CD4-positive, alpha-beta T cell treated with Interleukin-12 subunit alpha and Interleukin-12 subunit beta, for 1 hour (primary cell): ENCODE measurements at places on chromosomes 1 and 21.
A peak's percentile ranks its signal among the peaks of the same experiment; 100 is the strongest.

DNA sequence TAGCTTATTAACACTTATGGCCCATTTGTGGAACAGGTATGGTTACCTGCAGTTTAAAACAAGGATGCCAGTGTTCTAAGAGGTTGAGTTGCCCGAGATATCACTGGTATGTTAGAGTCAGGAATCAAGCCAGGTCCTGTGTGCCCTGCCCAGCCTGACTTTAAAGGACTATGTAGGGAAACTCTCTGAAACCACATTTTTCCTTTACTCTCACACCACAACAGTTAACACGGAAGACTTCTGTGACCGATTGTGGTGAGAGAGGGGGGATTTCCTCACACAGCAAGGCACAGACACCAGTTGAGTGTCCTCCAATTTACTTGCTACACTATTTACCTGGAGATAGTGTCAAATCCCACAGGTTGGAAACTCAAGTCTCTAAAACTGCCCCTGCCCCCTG is 47.8 kb downstream of the UCK2 start:
- no peak for DNase-seq

DNA sequence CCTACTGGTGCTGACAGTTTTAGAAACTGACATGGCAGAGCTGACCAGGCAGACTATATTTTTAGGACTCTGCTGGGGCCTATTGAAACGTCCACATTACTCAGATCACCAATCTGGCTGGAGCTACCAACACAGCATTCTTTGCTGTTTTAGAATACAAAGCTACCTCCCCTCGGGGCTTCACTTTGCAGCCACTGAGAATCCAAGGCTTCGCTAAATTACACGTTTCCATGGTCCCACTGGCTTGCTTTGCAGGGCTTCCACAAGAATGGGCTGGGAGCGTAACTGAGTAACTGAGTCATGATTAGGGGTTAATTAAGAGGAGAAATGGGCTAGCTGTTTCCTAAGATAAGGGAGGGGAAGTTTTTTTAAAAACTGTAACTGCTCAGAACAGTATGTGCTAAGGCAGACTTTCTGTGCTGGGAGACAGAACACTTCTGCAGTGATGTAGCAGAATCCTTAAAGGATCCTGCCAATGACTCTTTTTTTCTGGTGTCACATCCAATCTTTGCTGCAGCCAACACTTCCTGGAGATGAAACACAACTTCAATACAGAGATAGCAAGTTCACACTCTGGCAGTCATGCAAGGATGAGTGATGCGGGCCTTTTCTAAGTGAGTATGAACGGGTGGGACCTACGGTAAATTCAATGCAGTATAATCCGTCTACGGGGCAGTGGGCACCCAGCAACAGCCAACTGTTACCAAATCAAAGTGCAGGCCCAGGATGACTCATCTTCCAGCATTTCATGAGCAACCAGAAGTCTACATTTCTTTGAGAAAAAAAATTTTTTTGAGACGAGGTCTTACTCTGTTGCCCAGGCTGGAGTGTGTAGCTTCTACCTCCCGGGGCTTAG is 21.5 kb downstream of the NDUFS5 start:
- DNase-seq, result no peak

GRCh38 chr1:101603726-101604125 is 366.9 kb downstream of the S1PR1 start:
- no peak for DNase-seq

GRCh38 chr1:202615501-202616354 is 94.5 kb downstream of the SYT2 start:
- DNase-seq, result no peak

DNA sequence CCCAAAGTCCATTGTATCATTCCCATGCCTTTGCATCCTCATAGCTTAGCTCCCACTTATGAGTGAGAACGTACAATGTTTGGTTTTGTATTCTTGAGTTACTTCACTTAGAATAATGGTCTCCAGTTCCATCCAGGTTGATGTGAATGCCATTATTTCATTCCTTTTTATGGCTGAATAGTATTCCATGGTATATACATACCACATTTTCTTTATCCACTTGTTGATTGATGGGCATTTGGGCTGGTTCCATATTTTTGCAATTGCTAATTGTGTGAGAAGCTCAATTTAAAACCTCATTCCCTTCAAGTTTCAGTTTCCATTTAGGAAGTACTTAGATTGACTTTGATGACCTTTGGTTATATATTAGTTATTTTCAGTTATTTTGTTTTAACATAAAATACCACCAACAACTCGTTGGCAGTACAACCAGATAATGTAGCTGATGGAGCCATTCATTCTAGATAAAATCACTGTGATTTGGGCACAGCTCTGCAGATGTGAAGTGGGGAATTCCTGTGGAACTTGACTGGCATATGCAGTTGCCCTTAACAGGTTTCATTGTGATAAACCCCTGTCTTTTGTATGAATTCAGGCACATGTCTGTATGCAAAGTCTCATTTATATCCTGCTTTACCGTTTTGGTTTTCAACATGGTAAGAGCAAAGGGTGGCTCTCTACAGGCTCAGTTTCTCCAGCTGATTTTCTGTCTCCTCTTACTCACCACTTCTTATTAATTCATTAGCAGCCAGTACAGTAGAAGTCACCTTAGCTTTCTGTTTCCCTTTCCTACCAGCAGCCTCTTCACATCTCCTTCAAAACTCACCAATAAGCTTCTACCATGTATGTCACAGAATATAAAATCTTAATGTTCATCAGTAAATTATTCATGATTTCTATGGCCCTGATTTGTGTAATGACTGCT is 170.9 kb downstream of the C1orf21 start:
- DNase-seq, result no peak

DNA sequence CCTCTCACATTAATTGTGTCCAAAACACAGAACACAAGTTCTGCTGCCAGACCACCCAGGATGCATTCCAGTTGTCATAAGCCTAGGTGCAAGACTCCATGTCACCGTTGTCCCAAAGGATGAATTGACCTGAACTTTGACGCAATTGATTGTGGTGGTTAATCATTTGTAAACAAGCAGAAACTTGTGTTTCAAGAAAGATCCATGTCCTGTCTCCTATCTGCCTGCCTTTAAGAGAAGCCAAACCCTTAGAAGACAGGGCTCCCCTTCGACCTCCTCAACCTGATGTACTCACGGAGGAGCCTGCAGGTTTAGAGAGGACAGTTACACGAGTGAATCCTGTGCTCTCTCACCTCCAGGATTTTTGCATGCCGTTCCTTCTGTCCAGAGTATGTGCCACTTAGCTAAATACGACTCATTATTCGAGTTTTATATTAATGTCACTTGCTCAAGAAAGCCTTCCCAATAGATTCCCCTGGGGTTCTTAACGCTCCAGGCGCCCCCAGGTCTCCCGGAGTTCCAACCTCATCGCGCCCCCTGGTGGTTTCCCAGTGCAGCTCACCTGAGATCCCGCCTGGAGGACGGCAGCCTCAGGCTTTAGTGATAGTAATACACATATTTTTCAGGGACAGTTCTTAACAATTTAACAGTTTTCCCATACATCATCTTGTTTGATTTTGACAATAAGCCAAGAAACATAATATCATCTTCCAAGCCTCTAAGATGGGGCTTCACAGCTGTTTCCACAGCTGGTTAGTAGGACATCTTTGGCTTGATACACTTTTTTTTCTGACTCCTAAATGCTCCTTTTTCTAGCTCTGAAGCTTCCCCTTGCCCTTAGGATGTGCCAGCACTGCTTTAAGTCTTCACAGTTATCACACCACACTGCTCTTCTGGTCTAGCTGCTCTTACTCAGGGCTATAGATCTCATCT is 2.4 kb upstream of the C8B start:
- DNase-seq, result no peak

- DNase-seq, result no peak
Observed at GRCh38 chr1:229407206-229408026, 26.5 kb downstream of the ACTA1 start.

GRCh38 chr1:234707641-234708040 is 97.7 kb upstream of the IRF2BP2 start:
- DNase-seq, result no peak

DNA sequence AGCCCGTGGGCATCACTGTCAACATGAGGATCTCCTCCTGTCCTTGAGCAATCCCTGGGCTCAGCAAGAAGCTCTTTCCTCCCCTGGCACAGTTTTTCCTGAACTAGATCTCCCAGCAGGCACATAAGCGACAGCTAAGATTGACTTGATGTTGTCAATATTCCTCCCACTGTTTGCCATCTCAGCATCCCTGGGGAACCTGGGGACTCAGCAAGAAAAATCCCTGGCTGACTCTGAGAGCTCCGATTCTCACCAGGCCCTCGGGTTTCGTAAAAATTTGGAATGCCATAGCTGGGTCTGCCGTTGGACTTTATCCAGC is 687.2 kb downstream of the MATN1 start:
- DNase-seq, result no peak

- no peak for DNase-seq
Observed at GRCh38 chr1:45623972-45624371, at the start of gene CCDC17. Gene CCDC17 (minus strand): TSS chr1:45624054. CDS start chr1:45623909, 145 bp downstream.

- DNase-seq, result no peak
Observed at GRCh38 chr1:166330096-166330495, 163.3 kb upstream of the FAM78B start.

DNA sequence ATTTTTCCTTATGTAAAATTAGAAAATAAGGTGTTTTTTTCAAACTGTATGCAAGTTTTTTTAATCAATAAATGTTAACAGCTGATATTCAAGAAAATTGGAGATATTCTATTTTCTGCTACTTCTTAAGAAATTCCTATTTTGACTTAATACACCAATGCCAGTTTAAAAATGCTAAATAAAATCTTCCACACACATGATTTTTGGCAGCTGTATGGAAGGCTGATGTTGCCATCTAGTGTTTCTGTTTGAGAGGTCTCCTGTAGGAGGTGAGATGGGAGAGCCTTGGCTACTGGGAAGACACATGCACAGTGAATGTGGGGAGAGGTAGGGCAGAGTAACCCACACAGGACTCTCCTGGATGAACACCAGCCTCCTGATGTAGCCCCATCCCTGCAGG is 29.2 kb upstream of the OR2B11 start:
- peak; percentile 62 for DNase-seq

- DNase-seq, result no peak
Observed at GRCh38 chr1:197171531-197171930, 25.1 kb upstream of the ASPM start.

DNA sequence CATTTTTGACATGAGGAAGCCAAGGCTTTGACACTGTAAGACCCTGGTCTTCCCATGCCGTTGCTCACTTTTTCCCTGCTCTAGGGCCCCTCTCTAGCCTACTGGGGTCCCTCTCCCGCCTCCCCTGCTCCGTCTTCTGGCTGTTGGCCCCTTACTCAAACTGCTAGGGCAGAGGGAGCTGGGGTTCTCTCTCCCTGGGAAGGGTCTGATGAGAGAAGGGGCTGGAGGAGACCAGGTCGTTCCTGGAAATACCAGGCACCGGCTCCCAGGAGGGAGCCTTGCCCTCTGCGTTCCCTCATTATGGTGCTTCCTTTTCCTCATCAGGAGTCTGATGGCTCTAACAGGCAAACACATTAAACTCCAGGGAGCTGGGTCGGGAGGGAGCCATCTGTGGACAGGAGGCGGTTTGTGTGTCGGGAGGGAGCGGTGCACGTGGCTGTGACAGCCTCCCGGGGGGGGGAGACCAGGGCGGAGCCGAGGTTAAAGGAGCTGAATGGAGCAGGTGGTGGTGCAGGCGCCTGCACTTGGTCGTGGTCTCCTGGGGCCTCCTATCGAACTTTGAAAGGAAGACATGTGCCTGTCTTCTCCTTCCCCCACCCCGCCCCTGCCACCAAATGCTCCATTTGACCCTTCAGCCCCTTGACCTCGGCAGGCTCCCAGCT is 35.4 kb upstream of the LHX4 start:
- no peak for DNase-seq

DNA sequence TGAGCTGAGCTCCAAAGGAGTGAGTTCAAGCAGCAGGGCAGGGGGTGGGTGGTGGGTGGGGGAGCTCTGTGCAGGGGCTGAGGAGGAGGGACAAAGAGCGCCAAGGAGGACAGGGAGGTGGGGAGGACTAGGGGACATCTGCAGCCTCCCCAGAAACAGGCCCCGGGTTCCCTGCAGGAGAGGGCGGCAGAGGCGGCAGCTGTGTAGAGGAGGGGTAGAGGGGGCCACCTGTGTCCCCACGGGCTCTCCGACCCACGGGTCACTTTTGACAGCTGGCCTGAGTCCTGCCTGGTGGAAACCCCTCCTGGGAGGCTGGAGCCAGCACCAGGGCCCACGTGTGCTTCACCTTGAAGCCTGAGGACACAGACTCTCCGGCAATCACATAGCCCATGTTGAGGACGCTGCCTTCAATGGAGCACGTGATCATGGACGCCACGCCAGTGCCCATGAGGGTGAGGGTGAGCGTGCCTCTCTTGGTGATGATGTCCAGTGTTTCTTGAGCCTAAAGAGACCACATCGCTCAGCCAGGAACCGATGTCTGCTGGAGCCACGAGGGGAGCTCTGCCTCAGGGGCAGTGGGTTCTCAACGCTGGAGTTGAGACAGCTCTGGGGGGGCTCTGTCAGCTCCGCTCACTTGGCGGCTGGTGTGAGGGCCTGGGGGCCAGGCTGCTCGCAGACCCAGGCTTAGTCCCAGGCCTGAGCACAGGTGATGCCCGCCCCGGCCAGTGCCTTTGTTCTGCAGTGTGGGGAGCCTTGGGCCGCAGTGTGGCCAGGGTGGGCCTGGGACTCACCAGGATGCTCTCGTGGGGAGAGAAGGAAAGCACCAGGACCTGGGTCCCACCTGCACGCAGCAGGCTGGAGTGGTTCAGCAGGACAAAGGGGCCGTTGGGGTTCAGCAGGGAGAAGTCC is 6.6 kb upstream of the TMEM52 start:
- no peak for DNase-seq

GRCh38 chr1:208048904-208049303 is 138.0 kb upstream of the CD34 start:
- no peak for DNase-seq

- no peak for DNase-seq
Observed at GRCh38 chr1:230382001-230382491, 44.1 kb downstream of the PGBD5 start.

DNA sequence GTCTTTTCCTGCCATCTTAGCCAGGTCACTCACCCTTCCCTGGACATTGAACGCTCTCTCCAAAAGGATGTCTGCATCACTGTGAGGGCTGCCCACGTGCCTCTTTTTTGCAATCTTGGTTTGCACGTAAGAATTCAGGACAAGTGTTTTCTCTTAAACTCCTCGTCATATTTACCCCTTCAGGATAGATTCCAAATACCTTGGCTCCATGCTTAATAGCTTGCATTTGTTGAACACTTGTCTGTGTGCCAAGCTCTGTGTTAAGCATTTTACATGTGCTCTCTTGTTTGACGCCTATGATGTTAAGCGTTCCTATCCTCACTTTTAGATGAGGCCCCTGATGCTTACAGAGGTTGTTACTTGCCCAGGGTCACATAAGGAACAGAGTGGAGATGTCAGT is 29.8 kb downstream of the RCSD1 start:
- DNase-seq, result no peak
